Activated naive CD4-positive, alpha-beta T cell treated with anti-CD3 and anti-CD28 coated beads, Interleukin-2, amount 50 U/mL, for 72 hours (primary cell): ENCODE measurements at places on chromosomes 4 and X. TPM values are rescaled to one million over a fixed set of nuclear protein-coding genes. Genes with fewer than 3 reads are reported as not detected.

ARHGAP36 gene
- total RNA-seq, result not detected

S100G gene
- total RNA-seq, result not detected

NPY2R gene
- total RNA-seq, result not detected

PJA1 gene
- 9.0 TPM for total RNA-seq

GAGE12J gene
- total RNA-seq, result not detected

GLOD5 gene
- total RNA-seq, result not detected
